CD8-positive, alpha-beta memory T cell (primary cell): ENCODE measurements at places on chromosomes 2 and 18.
A peak's percentile ranks its signal among the peaks of the same experiment; 100 is the strongest.

DNA sequence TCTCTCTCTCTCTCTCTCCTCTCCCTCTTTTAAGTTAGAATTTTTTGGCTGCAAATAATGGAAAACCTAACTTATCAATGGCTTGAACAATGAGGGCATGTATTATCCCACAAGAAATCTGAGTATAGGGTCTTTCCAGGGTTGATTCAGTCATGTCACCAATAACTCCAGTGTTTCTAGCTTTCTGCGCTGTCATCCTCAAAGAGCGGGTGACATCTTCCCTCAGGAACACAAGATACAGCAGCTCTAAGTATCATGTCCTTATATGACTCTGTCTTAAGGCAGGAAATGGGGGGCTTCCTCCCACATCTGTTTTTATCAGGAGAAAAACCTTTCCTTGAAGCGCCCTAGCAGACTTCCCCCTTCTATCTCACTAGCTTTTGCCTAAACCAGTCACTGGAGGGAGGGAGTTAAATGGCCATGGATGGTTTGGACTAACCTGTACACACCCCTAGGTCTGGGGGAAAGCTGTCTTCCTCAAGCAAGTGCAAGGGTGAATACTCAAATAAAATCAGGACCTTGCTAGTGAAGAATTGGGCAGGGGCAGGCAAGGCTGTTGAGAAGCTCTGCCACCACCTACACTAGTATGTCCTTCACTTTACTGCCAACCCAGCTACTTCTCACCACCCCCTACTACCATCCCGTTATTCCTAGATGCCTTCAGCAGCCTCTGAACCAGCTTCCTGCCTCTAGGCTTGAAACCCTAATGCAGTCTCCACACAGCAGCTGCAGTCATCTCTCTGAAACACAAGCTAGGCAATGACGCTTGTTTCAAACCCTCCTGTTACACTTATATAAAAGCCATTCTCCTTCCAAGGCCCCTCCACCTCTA, 7.5 kb upstream of the TUBA4A start:
- DNase-seq = peak; percentile 22

DNA sequence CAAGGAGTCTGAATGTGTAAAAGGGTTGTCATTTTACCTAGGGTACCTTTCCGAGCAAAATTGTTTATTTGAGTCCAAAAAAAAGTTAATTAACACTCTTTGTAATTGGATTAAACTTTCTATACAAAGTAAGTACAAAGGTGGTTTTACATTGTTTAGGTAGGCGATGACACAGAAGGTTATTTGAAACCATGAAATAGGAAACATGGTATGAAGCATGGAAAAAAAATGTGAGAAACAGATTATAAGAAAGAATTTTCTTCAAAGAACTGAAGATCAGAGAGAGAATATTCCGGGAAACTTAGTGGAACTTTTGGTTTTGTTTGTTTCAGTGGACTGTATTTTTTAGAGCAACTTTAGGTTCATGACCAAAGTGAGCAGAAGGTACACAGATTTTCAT, 32.7 kb downstream of the CARF start:
- DNase-seq = no peak

DNA sequence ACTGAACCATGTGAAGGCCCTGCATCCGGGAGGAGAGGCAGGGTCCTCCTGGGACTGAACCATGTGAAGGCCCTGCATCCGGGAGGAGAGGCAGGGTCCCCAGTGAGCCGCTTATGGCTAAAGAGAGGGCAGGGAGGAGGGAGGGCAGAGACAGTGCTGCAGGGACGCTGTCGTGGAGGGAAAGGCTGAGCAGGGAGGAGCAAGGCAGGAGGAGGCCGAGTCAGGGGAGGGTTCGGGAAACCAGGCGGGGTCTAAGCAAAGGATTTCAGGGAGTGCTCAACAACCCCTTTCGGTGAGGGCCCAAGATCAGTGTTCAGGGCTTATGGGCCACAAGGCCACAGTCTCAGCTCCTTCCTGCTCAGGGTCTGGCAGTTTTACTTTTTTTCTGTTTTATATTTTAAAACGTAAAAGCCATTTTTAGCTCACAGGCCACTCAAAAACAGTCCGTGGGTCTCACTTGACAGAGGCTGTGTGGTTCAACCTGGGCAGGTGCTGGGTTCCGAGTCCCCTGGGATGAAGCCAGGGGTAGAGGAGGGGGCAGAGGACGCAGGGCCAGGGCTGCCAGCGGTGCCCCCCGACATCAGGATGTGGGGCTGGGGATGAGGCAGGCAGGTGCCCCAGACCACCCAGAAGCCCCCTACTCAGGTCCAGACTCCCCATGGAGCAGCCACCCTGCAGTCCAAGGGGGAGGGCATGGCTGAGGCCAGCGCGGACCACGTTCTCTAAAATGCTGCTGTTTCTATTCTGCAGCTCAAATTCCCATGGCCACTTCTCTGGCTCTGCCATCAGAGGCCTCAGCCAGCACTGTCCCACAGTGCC, 5.2 kb downstream of the TMEM18 start:
- DNase-seq = no peak

- no peak for DNase-seq
These were observed 20.3 kb downstream of the PTPN2 start for GRCh38 chr18:12863687-12864216.

DNA sequence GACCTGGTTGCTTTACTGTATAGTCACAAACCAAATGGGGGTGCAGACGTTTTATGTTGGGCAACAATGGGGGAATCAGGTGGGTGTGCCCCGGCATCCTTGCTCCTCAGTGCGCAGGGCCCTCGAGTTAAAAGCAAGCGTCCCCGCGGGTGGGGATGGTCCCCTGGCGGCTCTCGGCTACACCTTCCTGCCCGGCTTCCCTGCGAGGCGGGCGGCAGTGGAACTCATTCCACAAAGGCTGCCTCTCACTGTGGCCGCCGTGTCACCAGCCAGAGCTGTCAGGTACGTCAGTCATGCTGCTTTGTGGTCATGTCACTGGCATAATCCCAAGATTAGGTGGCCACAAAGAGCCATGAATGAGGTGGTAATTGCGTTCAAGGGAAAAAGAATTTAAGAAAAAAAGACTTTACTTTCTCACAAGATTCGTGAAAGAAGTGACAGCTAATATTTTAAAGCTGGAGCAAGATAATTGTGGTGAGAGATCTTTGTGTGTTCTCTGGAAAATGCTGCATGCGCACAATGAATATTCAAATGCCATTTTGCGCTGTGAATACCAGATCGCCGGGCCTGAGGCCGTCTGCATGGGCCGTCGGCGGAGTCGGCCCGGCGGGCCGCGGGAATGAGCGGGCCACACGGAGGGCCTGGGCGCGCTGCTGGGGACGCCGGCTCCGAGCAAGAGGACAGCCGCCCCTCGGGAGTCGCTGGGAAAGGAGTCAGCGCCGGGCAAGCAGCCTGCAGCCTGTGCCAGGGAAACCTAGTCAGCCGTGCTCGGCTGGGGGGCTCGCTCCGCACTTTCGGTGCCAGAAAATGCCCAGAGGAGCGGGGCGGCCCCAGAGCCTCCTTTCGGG, 82.3 kb upstream of the LDLRAD4 start:
- peak; percentile 24 for DNase-seq

GRCh38 chr18:51192696-51193095, 4.8 kb downstream of the MEX3C start:
- DNase-seq = no peak
